ENCODE measurements at places on chromosomes 12 and 14.

DNA sequence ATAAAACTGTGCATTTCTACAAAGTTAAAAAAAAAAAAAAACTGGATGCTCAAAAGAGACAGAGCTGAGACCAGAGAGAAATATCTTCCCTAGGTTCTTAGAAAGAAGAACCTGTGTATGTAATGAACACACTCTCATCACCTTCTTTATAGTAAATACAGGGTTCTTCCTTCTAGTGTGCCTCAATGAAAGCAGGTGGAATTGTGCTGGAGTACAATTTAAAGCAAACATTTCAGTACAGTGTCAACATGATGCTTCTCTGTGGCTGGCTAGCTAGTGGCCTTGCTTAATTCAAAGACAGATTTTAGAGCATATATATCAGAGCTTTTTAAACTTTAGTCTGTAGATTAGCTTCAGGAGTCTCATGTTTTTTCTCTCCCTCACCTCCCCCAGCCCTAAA lies 249.8 kb upstream of the ARHGAP5 start:
- no peak for DNase-seq

GRCh38 chr12:76274420-76275083 lies 73.7 kb downstream of the BBS10 start:
- no peak for DNase-seq

DNA sequence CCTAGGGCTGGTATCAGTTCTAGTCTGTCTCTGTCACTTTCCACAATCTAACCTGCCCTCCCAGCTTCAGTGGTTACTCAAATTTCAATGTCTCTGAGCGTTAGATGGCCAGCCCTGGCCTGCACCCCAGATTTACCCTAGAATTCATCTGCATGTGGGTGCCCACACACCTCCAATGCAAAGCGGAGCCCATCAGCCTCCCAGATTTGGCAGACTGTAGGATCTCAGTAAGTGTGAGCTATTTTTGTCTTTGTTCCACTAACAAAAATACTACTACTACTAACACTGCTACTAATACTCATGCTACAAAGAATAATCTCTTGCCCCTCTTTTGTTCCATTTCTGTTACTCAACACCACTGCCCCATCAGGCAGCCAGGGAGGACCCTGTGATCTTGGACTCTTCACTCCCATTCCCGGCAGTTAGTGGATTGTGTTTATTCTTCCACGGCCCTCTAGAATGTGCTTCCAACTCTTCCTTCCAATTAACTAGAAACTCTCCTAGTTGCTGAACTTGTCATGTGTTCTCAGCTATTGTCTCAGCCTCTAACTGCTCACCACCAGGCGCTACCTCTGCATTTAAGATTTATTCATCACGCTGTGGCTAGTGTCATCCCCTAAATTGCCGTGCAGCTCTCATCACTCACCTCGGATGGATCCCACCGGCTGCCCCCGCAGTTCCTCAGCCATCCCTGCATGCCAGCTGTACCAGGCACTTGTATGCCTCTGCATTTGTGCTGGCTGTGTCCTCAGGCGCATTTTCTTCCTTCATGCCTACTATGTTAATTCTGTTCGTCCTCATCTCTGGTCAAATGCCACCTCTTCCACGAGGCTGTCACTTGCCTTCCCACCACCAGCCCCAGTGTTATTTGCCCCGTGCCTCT lies 150.6 kb upstream of the HIF1A start:
- DNase-seq = no peak

DNA sequence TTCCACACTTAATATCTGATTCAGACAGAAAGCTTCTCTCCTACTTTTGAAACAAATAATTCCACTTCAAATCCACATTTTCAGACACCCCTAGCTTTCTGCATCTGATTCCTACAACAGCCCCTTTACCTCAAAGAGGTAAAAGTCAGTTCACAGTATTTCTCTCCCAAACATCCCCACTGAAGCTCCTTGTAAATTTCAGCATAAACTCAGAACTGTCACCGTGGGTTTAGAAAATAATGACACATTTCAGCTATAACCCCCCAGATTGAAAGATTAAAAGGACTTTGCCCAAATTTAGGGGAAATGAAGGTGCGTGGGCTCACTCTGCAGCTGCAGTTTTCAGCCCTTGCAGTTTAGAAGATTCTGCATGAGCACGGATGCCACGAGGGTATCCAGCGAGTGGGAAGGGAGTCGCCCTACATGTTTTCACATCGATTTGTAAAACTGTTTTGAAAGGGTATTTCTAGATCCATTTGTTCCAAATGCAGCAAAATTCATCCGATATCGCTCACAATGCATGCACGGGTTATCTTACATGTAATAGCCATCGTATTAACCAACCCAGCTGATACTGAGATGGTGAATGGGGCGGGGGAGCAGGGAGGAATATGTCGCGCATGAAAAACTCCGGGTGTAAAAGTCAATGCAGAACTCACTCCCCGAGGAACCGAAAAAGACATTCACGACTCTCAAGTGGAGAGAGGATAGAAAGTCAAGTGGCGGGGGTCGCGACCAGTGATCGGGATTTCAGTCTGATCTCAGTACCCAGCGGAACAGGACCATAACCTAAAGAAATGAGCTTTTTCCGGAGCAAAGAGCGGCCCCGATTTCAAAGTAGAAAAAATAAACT lies 5.0 kb upstream of the CCND2 start:
- DNase-seq = no peak

DNA sequence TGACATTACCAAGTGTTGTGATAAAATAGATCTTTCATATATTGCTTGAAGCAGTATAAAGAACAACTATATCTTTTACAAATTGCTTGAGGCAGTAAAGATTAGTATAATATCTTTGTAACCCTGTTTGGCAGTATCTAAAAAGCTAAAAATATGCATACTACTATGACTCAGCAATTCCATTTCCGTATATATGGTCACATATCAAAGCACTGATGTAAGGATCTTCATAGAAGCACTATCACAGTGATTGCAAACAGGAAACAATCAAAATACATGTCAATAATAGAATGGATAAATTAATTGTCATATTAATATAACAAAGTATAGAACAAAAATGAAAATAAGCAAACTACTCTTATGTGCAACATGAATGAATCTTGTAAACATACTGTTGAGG lies 158.4 kb upstream of the IGF1 start:
- no peak for DNase-seq

DNA sequence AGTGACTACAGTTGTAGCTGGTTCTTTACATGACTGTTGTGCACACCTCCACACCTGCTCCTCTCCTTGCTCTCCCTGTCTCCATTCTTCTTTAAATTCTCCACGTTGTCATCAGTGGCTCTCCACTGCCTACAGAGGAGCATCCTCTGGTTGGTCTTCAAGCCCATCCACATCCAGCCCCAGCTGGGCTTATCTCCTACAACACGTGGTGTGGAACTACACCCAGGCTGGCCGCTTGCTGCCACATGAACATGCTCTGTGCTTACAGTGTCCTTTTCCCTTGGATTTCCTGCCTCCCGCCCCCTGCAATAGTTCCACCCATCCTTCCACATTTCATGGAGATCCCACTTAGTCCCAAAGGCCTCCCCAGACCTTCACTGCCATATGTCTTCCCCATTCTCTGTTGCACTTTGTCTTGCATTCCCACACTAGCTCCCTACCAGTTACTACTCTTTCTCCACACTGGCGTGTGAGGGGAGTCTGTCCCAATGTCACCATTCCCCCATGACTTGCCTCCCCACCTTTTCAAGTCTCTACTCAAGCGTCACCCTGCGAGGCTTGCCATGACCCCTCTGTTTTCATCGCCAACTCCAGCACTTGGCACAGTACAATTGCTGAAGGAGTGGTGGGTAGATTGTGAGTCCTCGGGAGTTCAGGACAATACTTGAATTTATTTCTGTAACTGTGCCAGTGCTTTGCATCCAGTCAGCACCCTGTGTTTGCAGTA lies 9.8 kb upstream of the MCRS1 start:
- no peak for DNase-seq

DNA sequence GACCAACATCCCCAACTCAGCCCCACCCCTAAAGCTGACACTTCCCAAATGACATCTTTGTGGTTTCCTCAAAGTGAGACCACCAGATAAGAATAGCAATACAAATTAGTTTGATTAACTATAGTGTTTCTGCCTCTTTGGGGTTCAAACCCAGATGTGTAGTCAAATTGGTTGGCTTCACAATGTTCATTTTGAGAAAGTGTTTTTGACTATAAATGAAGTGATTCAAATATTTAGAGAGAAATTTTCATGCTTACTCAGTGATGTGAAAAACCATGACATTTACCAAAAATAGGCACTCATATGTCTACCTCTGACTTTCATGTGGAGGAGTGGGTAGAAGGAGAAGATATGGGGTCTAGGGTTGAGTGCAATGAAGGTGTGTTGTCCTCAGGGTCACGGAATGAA lies 218.4 kb downstream of the BCAT1 start:
- DNase-seq = no peak

Data from GM10248 (cell line).